ENCODE measurements at places on chromosomes 4 and X. TPM values are rescaled to one million over a fixed set of nuclear protein-coding genes. Genes with fewer than 3 reads are reported as not detected.

Gene SNCA
- 34.8 TPM for total RNA-seq

- peak overlapping the region; percentile 86 for H3K4me3 ChIP-seq
- no peaks in the 10 kb centered on the region for H3K27me3 ChIP-seq
- DNase-seq, result peak; percentile 53
- peaks cover 4% of the 10 kb centered on the region for H3K36me3 ChIP-seq
Measured at GRCh38 chr4:110196206-110196870, 2.1 kb downstream of the ELOVL6 start.

Gene RIBC1
- total RNA-seq, result 1.0 TPM

GRCh38 chr4:145533001-145533400 is 51.3 kb downstream of the SMAD1 start:
- DNase-seq, result peak; percentile 20
- H3K27me3 ChIP-seq, result no peaks in the 10 kb centered on the region
- peak overlapping the region; percentile 39 for H3K27ac ChIP-seq
- peaks cover 12% of the 10 kb centered on the region for H3K36me3 ChIP-seq

DNA sequence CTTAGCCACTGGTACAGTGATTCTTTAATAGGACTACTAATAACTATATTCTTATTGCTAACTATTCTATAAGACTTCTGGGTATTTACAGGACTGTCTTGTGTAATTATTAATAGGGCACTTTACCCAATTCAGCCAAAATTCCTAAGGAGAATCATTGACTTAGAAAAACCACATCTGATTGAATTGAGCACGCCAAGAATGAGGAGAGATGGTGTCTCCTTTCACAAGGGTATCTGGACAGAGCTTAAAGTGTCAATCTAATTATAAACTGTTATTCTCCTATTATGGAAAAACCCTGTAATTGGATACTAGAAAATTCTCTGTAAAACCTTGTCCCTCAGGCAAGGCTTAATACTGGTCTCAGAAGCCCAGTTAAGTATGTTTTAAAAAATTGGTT is 111.1 kb upstream of the TLL1 start:
- no peak overlapping the region for H3K27ac ChIP-seq
- DNase-seq, result no peak
- no peak overlapping the region for H3K4me3 ChIP-seq
- H3K36me3 ChIP-seq, result no peaks in the 10 kb centered on the region
- peaks cover 9% of the 10 kb centered on the region for H3K4me1 ChIP-seq
